Esophagus squamous epithelium (tissue), 5 donors: ENCODE measurements at places on chromosomes 2 and 18. TPM values are rescaled to one million over a fixed set of nuclear protein-coding genes. Genes with fewer than 3 reads are reported as not detected.

ARHGAP28 gene
- total RNA-seq: 4.2 TPM

ABHD1 gene
- total RNA-seq: not detected

SERPINB11 gene
- total RNA-seq: 13.9 TPM

CCDC141 gene
- total RNA-seq: 0.34 TPM

FSHR gene
- total RNA-seq: not detected

CERS6 gene
- total RNA-seq: 27.6 TPM

HOXD10 gene
- total RNA-seq: 0.22 TPM

ITPRID2 gene
- 20.1 TPM for total RNA-seq

DLGAP1 gene
- 0.09 TPM for total RNA-seq

VIL1 gene
- not detected for total RNA-seq

SF3B1 gene
- 126 TPM for total RNA-seq

CYS1 gene
- total RNA-seq: 0.27 TPM

MPP4 gene
- total RNA-seq: 0.19 TPM

ALPI gene
- total RNA-seq: not detected

REG3G gene
- total RNA-seq: not detected

ACTR2 gene
- total RNA-seq: 88.9 TPM

SPHKAP gene
- total RNA-seq: under 0.01 TPM

CYP26B1 gene
- 1.5 TPM for total RNA-seq

HOXD4 gene
- 0.31 TPM for total RNA-seq

SMYD5 gene
- 5.6 TPM for total RNA-seq

REG1B gene
- total RNA-seq: not detected

SLC38A11 gene
- 0.47 TPM for total RNA-seq

CIB4 gene
- not detected for total RNA-seq

ACYP2 gene
- 15.1 TPM for total RNA-seq

RNASEH1 gene
- total RNA-seq: 21.2 TPM

CROCC2 gene
- not detected for total RNA-seq

TRIM43 gene
- total RNA-seq: not detected

AOX1 gene
- total RNA-seq: 69.4 TPM

SLC25A12 gene
- 26.8 TPM for total RNA-seq

DBI gene
- 389 TPM for total RNA-seq

COL6A3 gene
- 62.6 TPM for total RNA-seq
